ENCODE measurements at places on chromosomes 11 and 22.

- no peaks in the 10 kb centered on the region for H3K27me3 ChIP-seq
- no peak for DNase-seq
- H3K4me3 ChIP-seq, result no peak overlapping the region
- no peaks in the 10 kb centered on the region for H3K36me3 ChIP-seq
These were observed 53.1 kb downstream of the MAP6 start for GRCh38 chr11:75615751-75616150.

DNA sequence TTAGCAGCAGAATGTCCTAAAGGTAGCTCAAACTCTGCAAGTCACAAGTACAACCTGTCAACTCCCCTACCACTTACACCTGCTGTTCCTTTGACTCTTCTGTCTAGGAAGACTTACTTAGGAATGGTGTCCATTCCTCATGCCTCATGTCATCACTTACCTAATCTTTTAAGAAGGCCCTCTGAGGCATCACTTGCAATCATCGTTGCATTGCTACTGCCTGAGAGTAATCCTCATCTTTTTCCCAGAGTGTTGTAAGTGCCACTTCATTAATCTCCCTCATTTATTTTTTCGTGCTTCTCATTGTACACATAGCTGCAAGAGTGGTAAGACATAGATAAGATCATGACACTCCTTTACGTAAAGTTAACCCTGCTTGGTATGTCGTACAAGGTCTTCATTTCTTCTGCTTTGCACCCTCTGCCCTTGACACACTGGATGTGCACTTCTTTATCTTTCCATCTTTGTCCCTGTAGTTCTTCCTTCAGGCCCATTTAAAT is 54.6 kb downstream of the SFI1 start:
- no peaks in the 10 kb centered on the region for H3K27me3 ChIP-seq
- H3K4me1 ChIP-seq, result peaks cover 36% of the 10 kb centered on the region
- H3K36me3 ChIP-seq, result peaks cover 82% of the 10 kb centered on the region

- H3K27ac ChIP-seq, result no peak overlapping the region
- H3K27me3 ChIP-seq, result no peaks in the 10 kb centered on the region
- H3K36me3 ChIP-seq, result no peaks in the 10 kb centered on the region
- H3K4me1 ChIP-seq, result peaks cover 8% of the 10 kb centered on the region
- DNase-seq, result no peak
These were observed 34.6 kb downstream of the DKK3 start for GRCh38 chr11:11973866-11974265.

GRCh38 chr22:43236411-43237166 is 49.7 kb upstream of the TTLL12 start:
- H3K4me1 ChIP-seq, result no peaks in the 10 kb centered on the region
- H3K4me3 ChIP-seq, result no peak overlapping the region
- H3K27me3 ChIP-seq, result peaks cover 5% of the 10 kb centered on the region
- H3K36me3 ChIP-seq, result no peaks in the 10 kb centered on the region
- DNase-seq, result no peak

DNA sequence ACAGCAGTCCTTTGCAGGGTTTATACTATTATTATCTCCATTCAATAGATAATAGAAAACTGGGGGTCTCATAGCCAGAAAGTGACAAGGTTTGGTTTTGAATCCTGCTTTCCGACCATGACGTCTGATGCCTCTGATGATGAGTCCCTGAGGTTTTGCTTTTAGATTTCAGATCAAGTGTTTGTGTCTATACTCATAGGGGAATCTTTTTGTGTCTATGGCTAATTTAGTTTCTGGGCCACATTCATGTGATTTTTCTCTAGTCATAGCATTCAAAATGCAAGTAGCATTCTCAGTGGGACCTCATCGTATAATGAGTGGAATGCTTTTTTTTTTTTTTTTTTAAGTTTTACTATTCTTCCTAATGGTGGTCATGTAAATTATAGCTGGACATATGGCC is 72.9 kb downstream of the TNRC6B start:
- no peak for DNase-seq
- H3K4me3 ChIP-seq, result peak overlapping the region; percentile 53
- H3K27ac ChIP-seq, result peak overlapping the region; percentile 94
- H3K4me1 ChIP-seq, result peaks cover 86% of the 10 kb centered on the region

- H3K4me3 ChIP-seq, result no peak overlapping the region
- no peak for DNase-seq
- H3K27ac ChIP-seq, result no peak overlapping the region
- no peaks in the 10 kb centered on the region for H3K4me1 ChIP-seq
- peaks cover 68% of the 10 kb centered on the region for H3K27me3 ChIP-seq
These were observed 22.1 kb upstream of the NNMT start for GRCh38 chr11:114273890-114274635.

Data from activated T-cell treated with anti-CD3 and anti-CD28 coated beads, Interleukin-2, amount 50 U/mL, for 24 hours (primary cell).